ENCODE measurements at places on chromosomes 16 and 17.

- no peak for DNase-seq
Observed at GRCh38 chr16:10016752-10017151, 165.5 kb downstream of the GRIN2A start.

DNA sequence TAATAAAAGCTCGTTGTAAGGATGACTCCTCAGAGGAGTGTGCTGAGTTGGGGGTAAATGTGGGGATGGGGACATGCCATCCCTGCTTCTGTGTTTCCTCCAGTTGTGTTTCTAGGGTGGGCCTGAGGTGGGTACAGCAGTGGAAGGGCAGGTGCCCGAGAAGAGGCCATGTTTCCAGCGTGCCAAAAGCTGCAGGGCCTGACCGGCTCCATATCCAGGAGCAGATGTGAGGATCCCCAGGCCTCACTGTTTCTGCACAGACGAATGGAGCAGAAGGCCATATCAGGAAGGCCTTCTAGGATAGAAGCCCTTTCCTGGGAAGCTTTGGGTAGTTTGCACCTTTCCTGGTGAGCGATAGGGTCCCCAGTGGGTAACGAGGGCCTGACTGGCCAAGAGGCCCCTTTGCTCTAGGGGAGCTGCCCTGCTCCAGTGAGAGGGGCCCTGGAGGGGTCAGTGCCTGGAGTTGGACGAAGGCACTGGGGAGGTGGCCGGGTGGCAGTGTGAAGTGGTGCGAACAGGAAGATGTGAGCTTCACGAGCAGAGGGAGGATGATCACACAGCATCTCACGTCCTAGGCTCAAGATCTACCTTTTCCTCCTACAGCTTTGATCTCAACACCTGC is 62.9 kb downstream of the SHISA6 start:
- DNase-seq = no peak

- DNase-seq = no peak
Observed at GRCh38 chr16:9823510-9823909, 358.7 kb downstream of the GRIN2A start.

DNA sequence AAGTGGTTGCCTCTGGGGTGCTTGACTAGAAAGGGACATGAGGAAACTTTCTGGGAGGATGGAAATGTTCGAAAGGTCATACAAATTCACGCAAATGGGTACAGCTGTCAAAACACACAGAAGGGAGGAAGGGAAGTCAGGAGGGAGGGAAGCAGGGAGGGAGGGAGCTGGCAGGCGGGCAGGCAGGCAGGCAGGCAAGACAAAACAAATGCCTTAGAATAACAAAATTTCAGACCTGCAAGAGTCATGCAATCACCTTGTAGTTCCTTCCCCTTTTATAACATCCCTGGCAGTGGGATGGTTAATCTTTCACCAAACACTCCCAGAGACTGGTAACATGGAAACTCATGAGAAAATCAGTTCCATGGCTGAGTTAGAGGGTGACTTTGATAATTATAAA is 189.2 kb downstream of the STX8 start:
- no peak for DNase-seq

GRCh38 chr17:34313164-34313563 is 6.1 kb upstream of the CCL8 start:
- no peak for DNase-seq

DNA sequence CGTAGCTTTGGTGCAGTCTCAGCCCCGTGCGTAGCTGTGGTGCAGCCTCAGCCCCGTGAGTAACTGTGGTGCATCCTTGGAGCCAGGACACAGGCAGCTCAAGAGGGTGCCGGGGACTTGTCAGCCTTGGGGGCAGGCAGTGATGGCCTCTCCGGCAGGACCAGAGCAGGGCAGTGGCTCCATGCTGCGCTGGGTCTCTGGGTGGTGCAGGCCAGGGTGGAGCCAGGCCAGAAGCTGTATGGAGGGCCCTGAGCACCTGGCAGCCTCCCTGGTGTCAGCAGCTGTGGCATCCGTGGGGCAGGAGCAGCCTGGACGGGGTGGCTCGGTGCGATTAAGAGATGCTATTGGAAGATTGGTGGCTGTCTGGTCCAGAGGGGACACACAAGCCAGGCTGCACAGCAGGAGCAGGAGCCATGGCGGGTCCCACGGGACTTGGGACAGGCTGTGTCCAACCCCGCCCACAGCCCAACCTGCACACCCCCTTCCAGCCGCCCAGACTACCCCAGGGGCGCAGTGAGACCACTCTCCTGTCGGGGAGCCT is 28.3 kb upstream of the CDH15 start:
- no peak for DNase-seq

All from activated CD4-positive, alpha-beta T cell treated with anti-CD3 and anti-CD28 coated beads, Interleukin-2, amount 50 U/mL, for 48 hours (primary cell).